ENCODE measurements at places on chromosomes 13 and 19.
A peak's percentile ranks its signal among the peaks of the same experiment; 100 is the strongest.

DNA sequence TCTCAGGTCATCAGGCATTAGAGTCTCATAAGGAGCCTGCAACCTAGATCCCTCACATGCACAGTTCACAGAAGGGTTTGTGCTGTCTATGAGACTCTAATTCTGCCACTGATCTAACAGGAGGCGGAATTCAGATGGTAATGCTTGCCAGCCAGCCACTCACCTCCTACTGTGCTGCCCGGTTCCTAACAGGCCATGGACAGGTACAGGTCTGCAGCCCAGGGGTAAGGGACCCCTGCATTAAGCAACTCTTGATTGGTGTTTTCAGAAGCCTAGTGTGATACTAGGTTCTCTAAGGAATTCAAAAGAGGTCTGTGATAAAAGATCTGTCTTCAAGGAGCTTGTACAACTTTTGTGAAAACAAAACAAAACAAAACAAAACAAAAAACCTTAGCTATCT lies 31.1 kb downstream of the CAB39L start:
- no peak for DNase-seq

- no peak for DNase-seq
These were observed 44.2 kb upstream of the SHISA2 start for GRCh38 chr13:26095846-26096610.

- no peak for DNase-seq
These were observed at the start of gene GPR18 for GRCh38 chr13:99258210-99258860. Gene GPR18 (minus strand): TSS chr13:99258379. CDS start chr13:99255872, 2,507 bp downstream.

DNA sequence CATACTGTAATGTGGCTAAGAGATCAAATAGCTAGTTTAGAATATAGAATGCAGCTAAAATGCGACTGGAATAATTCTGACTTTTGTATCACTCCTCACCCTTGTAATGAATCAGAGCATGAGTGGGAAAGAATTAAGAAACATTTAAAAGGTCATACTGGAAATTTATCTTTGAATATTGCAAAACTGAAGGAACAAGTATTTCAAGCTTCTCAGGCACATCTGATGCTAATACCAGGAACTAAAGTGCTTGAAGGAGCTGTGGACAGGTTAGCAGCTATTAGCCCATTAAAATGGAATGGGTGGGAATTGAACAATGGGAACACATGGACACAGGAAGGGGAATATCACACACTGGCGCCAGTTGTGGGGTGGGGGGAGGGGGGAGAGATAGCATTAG lies 144.2 kb upstream of the ZNF91 start:
- no peak for DNase-seq

DNA sequence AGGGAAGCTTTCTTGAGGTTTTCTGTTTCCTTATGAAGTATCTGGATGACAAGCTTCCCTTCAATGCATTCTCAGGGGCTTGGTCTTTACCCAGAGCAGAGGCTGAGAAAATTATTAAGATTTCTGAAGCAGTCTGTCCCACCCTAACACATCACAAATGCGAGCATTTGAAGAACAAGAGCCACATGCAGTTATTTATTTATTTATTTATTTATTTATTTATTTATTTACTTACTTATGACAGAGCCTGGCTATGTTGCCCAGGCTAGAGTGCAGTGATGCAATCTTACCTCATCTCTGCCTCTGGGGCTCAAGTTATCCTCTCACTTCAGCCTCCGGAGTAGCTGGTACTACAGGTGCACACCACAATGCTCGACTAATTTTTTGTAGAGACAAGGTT lies 38.4 kb downstream of the SPRYD7 start:
- no peak for DNase-seq

DNA sequence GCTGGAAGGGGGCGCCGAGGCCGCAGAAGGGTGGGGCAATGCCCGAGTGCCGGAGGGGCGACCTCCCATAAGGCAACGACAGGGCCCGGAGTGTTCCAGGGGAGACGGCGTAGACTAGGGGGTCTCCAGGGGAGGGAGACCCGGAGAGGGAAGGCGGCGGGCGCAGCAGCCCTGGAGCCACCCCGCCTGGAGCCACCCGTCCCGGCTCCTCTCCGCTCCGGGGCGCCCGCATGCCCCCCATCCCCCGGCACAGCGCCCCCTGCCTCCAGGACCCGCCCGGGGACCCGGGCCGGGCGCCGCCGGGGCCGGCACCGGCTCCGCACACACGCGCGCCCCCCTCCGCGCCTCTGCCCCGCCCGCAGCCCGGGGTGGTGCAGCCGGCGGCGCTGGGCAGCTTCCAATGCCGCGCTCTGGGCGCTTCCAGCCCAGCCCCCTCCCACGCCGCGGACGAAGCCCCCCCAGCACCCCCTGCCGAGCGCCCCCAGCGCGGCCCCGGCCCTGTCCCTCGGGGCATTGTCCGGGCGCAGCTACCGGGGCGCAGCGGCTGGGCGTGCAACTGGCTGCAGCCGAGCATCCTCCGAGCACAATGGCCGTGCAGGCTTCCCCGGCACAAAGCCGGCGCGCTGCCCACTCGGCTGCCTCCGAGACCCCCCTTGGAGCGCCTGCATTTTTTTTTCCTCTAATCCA lies 519 bp downstream of the PTPRS start:
- DNase-seq = no peak

DNA sequence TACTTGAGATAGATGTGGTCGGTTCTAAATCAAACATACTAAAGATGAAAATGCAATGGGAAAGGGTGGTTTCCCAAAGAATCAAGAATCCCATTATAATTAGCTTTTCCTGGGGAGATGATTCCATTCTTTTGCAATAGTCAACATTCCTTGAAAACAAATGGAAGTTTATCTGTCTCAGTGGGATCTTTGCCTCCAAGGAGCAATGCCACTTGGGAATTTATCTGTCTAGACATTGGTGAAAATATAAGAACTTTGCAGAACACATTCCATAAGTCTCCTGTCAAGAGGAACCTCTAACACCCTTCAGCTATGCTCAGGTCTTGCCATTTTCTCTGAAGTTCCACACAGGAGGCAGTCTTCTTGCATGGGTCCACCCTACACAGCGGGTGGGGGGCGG lies 152.5 kb downstream of the KCTD12 start:
- DNase-seq = no peak

- no peak for DNase-seq
These were observed 10.7 kb downstream of the THOP1 start for GRCh38 chr19:2795827-2796658.

DNA sequence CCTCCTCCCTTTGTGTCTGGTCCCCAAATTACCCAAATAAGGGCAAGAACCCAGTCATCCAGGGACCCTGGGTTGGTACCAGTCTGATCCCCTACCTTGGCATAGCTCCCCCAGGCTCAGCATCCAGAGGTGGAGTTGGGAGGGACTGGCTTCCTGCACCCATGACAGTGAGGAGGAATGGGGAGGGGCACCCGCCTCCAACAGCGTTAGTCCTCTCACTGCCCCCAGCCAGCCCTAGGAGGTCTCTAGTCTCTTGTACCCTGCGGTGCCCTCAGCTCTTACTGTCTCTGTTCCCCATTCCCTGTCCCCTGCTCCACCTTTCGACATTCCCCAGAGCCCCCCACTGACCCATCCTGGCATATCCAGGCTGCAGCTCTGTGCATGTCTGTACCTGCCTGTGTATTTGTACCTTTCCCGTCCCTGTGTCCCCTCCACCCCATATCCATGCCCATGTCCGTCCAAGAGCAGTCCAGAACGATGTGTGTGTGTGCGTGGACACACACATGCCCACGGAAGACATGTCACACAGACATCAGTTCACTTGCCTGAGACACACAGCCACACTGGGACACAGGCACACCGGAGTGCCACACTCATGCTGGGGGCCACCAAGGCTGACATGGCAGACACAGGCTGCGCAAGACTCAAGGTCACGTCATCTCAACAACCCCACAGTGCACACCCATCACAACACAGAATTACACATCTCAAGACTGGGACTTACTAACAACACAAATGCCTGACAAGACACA lies 17.8 kb downstream of the ERFL start:
- DNase-seq = no peak

DNA sequence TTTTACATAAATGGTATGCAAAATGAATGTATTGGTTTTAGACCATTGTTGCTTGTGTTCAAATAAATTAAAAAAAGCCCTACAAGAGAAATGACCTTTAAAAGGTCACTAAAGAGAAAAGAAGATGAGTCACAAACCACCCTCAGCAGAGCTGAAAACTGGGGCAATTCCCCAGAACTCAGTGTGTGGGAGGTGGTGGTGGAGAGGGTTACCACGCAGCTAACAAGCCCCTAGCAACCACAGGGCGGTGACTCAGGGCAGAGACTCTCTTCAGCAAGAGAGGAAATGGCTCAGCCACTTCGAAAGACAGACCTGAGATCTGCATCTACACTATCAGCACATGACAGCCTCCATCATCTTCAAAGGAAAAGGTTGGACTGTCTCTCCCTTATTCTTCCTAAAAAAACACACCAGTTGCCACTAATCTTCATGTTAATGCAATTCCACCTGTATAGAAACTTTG lies 29.4 kb upstream of the NDFIP2 start:
- DNase-seq = peak; percentile 40

- DNase-seq = peak; percentile 89
These were observed 43.1 kb downstream of the CEBPG start for GRCh38 chr19:33416307-33417215.

- peak; percentile 16 for DNase-seq
These were observed 5.0 kb upstream of the PDS5B start for GRCh38 chr13:32581177-32581786.

GRCh38 chr13:110665491-110666254 lies 40.2 kb downstream of the CARS2 start:
- DNase-seq = no peak

DNA sequence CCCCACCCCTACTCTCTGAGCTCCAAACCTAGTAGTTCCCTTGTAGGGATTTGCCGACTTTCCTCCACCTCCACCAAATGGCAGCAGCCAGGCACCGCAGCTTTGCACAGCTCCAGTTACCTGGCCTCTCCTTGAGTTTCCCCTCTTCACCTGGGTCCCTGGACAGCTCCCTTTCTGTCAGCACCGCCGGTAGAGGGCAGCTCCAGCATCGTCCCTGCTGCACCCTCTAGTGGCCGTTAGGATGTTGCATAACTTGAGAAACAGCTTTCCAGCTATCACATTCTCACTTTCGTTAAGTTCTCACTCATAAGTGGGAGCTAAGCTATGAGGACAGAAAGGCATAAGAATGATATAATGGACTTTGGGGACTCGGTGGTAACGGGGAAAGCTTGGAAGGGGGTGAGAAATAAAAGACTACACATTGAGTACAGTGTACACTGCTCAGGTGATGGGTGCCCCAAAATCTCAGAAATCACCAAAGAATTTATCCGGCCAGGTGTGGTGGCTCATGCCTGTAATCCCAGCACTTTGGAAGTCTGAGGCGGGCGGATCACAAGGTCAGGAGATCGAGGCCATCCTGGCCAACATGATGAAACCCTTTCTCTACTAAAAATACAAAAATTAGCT lies 60.4 kb upstream of the OLFM4 start:
- DNase-seq = peak; percentile 85

- no peak for DNase-seq
These were observed 105.6 kb upstream of the SERP2 start for GRCh38 chr13:44267980-44268379.

GRCh38 chr13:29740961-29741360 lies 109.5 kb downstream of the UBL3 start:
- no peak for DNase-seq

- no peak for DNase-seq
These were observed 17.4 kb upstream of the POMP start for GRCh38 chr13:28641600-28641926.

DNA sequence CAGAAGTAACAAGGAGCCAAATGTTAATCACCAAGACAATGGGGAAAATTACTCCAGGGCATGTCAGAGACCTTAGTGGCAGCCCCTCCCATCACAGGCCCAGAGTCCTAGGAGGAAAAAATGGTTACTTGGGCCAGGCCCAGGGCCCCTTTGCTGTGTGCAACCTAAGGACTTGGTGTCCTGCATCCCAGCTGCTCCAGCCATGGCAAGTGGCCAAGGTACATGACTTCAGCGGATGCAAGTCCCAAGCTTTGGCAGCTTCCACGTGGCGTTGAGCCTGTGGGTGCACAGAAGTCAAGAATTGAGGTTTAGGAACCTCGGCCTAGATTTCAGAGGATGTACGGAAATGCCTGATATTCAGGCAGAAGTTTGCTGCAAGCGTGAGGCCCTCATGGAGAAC lies 46.7 kb downstream of the OR10H4 start:
- no peak for DNase-seq

- no peak for DNase-seq
These were observed 671.5 kb upstream of the PCDH20 start for GRCh38 chr13:62087124-62087523.

All from SW480 (cell line).